CD14-positive monocyte (primary cell): ENCODE measurements at places on chromosomes 7 and 10.
A peak's percentile ranks its signal among the peaks of the same experiment; 100 is the strongest.

GRCh38 chr10:59880971-59881510, 25.3 kb downstream of the CCDC6 start:
- no peak for DNase-seq

GRCh38 chr7:135386181-135386580, 123.7 kb downstream of the CNOT4 start:
- DNase-seq, result no peak

DNA sequence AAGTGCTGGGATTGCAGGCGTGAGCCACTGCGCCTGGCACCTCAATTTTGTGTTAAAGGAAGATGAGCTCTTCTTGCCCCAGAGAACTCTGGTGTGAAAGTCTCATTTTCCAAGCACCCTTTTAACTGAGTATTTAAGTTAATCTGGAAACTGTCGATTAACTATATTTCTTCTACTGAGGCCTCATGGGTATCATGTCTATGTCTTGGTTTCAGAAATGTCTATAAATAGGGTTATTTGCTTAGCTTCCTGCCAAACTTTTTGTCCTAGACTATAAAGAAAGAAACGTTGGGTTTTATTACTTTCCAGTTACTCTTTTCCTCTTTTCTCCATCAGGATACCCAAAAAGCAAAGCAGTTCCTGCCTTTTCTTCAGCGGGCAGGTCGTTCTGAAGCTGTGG, 102.4 kb downstream of the LRRC4 start:
- no peak for DNase-seq

DNA sequence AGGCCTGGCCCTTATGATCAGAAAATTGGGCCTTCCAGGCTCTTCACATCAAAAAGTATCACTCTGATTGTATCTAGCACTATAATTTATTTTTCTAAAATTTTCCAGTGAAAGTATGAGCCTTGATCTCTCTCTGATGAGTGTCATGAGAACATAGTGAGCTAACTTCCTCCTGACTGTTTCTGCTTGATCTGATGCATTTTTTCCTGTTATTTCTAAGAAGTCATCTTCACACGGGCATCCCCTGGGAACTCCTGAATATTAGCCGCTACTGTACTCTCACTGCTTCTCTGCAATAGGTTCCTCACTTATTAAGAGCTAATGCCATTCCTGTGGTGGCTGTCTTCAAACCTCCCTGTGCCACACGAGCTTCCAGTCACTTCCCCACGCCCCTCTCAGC, 63.1 kb upstream of the ZPBP start:
- DNase-seq, result no peak

- DNase-seq, result no peak
Measured at GRCh38 chr7:22277375-22277774, 79.6 kb downstream of the RAPGEF5 start.

DNA sequence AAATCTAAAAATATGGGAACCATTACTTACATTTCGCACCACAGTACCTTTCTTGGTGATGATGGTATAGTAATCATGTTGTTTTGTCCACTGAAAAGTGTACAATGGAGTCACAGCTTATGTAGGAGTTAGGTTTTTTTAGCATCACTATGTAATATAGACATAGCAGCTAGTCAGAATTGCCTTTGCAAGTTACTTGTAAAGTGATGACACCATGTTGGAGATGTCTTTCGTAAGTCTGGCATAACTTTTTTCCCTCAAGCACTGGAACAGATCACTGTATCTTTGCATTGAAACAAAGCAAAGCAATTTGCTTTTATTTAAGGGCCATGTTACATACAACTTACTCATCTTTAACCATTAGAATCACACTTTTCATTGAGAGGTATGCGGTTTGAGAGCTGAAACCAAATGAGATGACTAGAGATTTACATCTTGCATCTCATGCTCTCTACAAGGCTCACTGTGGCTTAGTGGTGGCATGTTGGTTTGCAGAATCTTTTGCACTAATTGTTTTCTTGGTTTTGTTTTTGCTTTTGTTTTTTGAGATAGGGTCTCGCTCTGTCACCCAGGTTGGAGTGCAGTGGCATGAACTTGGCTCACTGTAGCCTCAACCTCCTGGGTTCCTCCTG, 18.3 kb downstream of the UBN2 start:
- no peak for DNase-seq

- DNase-seq, result peak; percentile 43
Measured at GRCh38 chr10:92544296-92544695, 29.6 kb downstream of the IDE start.

DNA sequence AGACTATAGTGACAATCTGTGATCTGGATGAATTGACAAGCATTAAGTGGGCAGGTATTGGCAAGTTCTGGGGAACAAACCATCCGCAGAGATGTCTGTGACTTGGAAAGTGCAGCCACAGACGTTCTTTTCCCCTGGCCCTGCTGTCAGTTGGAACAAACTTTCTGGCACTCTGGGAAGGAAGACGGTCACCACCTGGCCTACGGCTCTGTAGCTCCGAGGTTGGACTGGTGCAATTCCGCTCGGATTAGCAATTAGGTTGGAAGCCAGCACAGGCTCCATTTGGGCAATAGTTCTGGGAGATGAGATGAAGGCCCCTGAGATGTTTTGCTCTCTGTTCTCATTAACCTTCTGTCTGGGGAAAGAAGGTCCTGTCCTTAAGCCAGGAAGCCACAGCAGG, 437.5 kb downstream of the CALN1 start:
- no peak for DNase-seq

- no peak for DNase-seq
Measured at GRCh38 chr7:132877573-132877972, 204.3 kb downstream of the CHCHD3 start.

GRCh38 chr7:93055543-93056107, 62.2 kb downstream of the SAMD9 start:
- peak; percentile 35 for DNase-seq

DNA sequence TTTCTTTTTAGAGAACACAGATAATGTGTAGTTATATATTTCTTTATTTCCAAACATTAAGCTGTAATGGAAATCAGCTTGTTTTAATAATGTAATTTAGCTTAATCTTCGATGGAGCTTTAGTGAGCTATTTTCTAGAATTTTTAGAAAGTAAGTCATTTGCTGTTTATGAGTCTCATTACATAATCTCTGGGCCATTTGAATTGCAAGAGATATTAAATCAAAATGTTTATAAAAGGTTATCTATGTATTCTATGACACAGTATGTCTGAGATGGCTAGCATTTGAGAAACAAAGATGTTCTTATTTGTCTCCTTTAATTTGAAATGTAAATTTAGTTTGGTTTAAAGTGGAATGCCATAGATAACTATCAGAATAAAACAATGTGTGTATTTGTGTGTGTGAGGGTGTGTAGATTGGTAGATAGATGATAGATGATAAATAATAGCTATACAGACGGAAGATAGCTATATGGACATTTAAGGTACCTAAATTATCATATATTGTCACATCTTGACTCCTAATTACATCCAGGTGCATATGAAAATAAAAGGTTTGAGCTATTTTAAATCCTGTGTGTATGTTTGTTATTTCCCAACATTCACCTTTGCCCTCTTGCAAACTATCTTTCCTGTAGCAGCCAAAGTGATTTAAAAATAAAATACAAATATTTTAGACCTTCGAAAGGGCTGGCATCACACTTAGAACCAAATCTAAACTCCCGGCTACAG, 478.0 kb upstream of the KLF6 start:
- no peak for DNase-seq

GRCh38 chr7:42192851-42193461, 44.1 kb downstream of the GLI3 start:
- DNase-seq, result no peak

DNA sequence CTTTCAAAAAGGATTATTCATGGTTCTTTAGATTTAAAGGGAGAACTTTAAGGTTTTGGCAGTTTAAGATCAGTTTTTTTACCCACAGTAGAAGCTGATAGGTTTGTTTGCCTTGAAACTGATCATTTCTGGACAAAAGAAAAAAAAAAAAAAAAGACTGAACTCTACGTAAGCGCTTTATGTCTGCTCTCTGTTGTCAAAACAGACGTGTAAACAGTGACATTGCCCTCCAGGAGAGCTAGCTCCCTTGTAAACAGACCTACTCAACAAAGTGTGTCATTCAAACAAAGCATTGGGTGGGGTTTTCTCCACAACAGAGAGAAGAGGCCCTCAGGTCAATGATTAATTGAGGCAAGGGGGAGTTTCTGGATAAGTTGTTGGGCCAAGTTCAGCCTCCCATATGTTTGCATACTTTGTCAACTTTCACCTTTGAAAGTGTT, 568.1 kb upstream of the LRRN3 start:
- no peak for DNase-seq

DNA sequence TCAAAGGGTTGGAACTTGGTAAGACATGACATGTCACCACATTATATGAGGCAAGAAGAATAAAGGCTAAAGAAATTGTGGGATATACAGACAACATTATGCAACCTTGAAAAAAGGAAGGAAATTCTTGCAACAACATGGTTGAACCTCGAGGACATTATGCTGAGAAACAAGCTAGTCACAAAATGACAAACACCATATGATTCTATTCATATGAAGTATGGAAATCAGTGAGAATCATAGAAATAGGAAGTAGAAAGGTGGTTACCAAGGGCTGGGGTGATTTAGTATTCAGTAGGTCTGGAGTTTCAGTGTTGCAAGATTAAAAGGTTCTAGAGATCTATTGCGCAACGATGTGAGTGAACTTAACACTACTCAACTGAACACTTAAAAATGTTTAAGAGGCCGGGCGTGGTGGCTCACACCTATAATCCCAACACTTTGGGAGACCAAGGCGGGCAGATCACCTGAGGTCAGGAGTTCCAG, 126.9 kb upstream of the TBX20 start:
- peak; percentile 58 for DNase-seq

DNA sequence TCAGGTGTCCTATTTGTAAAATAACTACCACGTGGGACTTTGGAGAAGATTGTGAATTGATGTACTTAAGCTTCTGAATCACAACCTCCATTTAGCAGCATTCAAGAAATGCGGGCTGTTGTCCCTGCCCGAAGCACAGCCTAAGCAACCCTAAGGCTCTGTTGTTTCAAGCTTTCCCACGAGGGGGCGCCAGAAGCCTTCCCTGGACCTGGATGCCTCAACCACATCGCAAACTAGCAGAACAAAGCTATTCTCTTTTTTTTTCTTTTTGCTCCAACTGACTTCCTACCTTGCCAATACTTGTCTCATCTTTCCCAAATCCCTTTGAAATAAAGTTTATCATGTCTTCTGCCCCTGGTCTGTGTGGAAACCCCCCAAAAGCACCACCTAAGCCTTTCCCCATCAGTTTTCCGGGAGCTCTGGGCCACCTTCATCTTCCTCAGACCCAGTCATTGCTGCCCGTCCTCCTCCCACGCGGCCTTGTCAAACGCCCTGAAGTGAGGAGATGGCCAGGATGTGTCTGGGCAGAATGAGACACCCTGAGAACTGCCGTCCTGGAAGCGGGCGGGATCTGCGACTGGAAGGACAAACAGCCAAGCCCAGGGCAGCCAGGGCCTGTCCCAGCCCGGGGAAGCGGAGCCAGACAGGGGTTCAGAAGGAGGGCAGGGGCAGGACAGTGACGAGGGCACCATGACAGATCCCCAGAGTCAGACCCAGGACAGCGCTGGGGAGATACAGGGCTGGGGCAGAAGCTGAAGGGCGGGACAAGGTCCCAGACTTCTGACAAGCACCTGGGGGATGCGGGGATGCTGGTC, 112.7 kb downstream of the SLIT1 start:
- peak; percentile 56 for DNase-seq

- peak; percentile 37 for DNase-seq
Measured at GRCh38 chr10:70615784-70616522, 13.4 kb upstream of the PRF1 start.

DNA sequence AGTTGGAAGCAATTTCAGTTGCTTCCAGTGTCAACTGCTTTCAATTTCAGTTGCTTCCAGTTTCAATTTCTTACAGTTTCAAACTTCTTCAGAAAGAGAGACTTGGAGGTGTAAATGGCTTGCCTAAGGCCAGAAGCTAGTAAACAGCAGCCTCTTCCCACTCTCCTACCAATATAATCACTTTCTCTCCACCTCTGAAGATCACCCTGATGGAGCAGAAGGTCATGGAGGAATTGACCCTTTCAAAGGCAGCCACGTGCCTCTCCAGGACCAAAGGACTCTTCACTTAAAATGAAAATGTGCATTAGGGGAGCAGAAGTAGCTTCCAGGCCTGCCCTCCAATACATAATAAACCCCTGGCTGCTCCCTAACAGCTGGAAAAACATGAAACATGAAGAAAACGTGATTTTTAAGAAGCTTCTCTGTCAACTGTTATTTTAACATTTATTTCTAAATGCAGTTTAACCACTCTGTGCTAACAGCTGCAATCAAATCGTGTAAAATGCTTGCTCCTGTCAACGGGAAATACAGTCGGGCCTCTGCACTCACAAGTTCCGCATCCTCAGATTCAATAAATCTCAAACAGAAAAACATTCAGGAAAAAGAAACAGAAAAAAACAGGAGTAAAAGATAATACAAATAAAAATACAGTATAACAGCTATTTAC, 1020.6 kb downstream of the XPNPEP1 start:
- DNase-seq, result no peak

- no peak for DNase-seq
Measured at GRCh38 chr7:30911133-30911532, 520 bp upstream of the AQP1 start.

GRCh38 chr7:121313793-121314676, 14.8 kb upstream of the WNT16 start:
- DNase-seq, result no peak

- DNase-seq, result peak; percentile 15
Measured at GRCh38 chr7:37448011-37448635, 541 bp downstream of the ELMO1 start.

GRCh38 chr7:100570954-100571828, 2.5 kb downstream of the SAP25 start:
- no peak for DNase-seq

- DNase-seq, result no peak
Measured at GRCh38 chr10:42177077-42177792, 461.1 kb downstream of the ZNF33B start.

DNA sequence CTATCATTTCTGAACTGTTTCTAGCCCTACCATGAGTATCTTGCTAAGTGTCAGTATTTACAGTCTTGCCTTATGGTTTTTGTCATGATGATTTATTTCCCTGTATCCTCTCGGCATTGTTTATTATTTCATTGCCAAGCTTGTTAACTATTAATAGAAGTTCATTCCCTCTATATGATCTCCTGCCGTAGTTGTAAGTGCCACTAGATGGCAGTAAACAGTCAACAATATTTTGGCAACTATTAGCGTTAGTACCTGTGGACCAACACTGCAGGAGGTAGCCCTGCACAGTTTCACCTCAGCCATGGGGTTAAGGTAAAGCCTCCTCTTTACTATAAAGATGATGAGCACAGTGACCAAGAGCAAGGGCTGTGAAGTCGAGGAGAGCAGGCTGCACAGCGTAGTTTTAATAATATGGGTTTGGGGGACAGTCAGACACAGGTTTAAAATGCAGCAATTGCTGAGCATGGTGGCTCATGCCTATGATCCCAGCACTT, 26.1 kb upstream of the CCNJ start:
- DNase-seq, result peak; percentile 68
